ENCODE measurements at places on chromosomes 7 and 10.

GRCh38 chr7:129777993-129778769, 166.7 kb downstream of the NRF1 start:
- no peak for DNase-seq

DNA sequence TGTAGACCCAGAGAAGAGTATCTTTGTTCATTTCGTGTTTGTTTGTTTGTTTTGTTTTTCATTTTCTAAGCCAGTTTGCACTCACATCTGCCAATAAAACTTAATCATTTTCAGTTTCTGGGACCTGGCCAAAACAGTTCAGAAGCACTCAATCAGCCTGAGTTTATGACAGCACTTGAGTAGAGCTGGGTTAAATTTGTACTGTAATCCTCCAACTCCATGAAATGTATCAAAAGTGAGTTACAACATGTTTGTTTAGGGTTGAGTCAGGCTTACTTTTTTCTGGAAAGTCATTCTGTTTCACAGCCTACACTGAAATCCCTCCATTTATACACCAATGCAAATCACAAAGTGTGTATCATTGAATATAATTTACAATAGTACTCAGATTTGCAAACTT, 91.9 kb downstream of the ZWINT start:
- no peak for DNase-seq

- DNase-seq, result no peak
These were observed 76.4 kb downstream of the MPLKIP start for GRCh38 chr7:40058026-40058425.

DNA sequence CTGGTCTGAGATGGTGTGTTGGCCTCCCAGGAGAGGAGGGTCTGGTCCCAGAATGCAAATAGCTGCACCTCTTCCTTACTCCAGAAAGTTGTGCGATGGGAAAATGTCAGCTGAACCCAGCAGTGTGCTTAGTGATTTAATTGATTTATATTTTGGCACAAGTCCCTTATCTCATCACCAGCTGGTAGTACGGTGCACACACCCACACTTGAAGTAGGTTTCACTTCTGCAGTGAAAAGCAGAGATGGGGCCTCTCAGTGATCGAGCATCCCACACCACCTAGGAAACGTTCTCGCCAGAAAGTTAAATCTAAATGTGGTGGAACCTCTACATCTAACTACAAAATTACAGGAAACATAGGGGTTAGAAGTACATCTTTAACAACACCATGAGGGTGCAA, 80.4 kb downstream of the UBE3C start:
- peak; percentile 4 for DNase-seq

GRCh38 chr7:118327174-118327573, 102.7 kb downstream of the ANKRD7 start:
- no peak for DNase-seq

GRCh38 chr10:100025576-100025975, 15.8 kb upstream of the DNMBP start:
- DNase-seq, result no peak

DNA sequence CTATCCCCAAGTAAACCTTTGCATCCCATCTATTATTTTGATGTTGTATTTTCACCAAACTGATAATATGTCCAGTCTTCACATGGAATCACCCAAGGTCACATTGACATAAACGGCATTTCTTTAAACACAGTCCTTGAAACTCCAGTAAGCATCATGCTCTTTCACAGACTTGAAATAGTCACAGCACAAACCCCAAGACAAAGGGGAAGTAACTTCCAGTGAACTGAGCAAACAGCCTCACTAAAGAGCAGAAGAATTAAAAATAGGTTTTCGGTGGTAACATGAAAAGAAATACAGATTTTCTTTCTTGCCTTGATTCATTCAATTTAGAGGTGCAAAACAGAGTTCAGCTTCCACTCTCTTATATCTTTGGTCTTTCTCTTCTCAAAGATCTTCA, 253.7 kb downstream of the SFMBT2 start:
- peak; percentile 9 for DNase-seq

GRCh38 chr7:127665922-127666321, 13.9 kb downstream of the SND1 start:
- no peak for DNase-seq

- no peak for DNase-seq
These were observed 930 bp downstream of the KNDC1 start for GRCh38 chr10:133160826-133161471.

DNA sequence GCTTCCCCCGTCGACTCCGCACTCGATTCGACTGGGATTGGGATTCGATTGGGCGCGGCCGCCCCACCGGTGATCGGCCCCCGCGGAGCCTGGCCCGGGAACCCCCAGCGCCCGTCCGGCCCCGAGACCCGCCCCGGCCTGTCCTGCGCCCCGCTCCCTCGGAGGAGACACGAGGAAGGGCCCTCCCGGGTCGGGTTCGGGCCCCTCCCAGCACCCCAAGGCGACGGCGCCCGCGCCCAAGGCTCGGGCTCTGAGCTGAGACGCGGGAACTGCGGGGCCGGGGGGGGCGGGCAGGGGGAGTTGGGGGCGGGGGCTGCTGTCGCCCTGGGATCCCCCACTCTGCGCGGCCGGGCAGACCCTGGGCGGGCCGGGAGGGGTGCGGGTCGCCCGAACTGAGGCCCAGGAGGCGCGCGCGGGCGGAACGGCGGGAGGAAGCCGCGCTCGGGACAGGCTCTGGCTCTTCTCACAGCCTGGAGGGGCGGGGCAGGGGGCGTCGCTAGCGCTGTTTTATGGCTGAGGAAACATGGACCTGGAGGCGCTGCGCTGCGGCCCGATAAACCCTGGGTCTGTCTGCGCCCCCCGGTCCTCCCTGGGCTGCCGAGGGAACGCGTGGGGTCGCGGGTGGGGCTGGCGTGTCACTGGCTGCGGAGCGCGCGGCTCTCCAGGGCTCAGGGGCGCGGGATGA, 1.7 kb upstream of the NKX6-2 start:
- no peak for DNase-seq

DNA sequence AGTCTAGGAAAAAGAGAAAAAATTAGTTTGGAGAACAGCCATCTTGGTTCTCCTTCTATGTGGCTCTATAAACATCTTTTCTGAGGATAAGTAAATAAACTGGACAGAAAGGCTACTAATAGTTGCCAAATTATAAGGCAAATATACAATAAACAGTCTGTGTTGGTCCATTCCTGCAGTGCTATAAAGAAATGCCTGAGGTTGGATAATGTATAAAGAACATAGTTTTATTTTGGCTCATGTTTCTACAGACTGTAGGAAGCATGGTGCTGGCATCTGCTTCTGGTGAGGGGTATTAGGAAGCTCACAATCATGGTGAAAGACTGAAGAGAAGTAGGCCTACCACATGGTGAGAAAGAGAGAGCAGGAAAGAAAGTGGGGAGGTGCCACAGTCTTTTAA, 209.7 kb downstream of the MACC1 start:
- DNase-seq, result no peak

- no peak for DNase-seq
These were observed 135.3 kb downstream of the ADARB2 start for GRCh38 chr10:1602037-1602484.

DNA sequence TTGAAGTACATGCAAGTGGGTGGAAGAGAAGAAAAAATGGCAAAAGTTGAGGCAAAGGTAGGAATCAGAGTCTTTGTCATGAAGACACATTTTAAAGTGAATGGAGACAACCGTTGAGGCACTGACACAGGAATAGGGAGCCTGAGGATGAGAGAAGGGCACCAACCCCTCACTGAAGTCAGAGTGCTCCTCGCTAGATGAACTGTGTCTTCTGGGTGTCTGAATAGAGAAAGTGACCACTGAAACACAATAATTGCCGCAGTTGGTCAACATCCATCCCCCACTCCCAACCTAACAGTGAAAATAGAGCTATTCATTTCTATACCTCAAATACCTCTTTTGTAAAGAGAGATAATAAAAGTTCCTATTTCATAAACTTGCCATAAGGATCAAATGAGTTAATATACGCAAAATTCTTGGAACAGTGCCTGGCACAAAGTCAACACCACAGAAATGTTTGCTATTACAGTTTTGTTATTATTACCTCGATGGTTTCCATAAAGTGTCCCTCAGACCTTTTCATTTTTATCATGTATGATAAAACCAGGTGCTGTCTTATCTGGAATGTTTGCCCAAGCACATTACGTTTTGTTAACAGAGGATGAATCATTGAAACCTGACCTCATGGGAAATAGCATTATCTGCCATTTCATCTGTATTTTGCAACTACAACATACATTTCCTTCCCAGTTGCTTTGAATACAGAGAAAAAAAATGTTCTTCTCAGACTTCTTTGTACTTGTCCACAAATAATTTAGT, 61.8 kb upstream of the SP4 start:
- no peak for DNase-seq

GRCh38 chr7:5266191-5267028, 16.3 kb upstream of the SLC29A4 start:
- DNase-seq, result no peak

DNA sequence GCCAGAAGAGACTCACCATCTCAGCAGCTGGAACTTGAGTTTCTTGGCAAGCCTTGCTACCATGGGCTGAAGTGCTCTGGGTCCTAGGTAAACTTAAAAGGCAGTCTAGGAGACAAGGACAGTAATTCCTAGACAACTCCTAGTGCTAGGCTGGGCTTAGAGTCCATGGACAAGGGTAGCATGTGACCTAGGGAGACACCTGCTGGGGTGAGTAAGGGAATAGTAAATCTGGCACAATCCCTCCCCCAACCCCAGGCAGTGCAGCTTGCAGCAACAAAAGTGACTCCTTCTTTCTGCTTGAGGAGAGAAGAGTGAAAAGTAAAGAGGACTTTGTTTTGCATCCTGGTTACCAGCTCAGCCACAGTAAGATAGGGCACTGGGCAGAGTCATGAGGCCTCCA, 316.5 kb upstream of the IMMP2L start:
- DNase-seq, result no peak

DNA sequence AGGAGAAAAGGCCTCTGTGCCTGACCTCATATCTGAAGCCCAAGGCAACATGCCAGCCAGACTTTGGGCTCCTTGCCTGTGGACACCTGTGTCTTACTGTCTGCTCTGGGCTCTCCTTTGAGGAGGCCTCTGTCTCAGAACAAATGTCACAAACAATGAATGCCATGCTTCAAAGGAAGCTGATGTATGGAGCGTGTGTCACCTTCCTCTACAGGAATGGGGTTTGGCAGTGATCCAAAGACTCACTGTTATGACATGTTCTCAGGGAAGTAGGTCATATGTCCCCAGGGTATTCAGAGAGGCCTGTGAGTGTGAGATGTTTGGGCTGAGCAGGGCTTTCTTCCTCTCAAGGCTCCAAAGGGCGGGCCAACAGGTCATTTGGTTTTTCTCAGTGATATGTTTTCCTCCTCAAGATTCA, 38.4 kb downstream of the PTPRE start:
- DNase-seq, result peak; percentile 14

- no peak for DNase-seq
These were observed 170.4 kb downstream of the MAGI2 start for GRCh38 chr7:79282882-79283602.

DNA sequence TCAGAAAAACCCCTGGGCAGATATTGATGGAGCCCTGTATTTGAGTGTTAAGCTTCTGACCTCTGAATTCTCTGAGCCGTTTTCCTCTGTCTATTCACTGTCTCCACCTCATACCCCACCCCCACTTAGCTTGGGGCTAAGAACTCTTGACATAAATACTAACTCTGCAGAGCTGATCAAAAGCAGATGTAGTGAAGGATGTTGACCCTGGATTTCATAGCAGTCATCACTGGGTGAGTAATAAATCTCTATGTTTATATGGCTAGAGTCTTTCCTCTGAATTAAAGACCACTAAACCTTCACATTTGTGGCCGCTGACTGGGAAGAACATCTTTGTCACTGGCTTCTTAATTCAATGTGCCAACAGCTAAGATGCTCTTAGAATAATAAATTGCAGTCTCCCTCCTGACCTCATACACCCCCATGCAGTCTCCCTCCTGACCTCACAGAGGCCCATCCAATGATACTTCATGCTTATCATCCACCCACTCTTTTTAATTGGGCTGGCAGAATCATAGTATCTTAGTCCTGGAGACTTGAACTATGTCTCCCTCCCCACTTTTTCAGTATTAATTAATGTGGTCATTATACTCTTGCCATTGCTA, 78.0 kb upstream of the MACROH2A2 start:
- no peak for DNase-seq

- DNase-seq, result peak; percentile 16
These were observed 104.5 kb downstream of the GRID1 start for GRCh38 chr10:86261941-86262687.

GRCh38 chr10:116120688-116121455, 152.1 kb downstream of the GFRA1 start:
- no peak for DNase-seq

DNA sequence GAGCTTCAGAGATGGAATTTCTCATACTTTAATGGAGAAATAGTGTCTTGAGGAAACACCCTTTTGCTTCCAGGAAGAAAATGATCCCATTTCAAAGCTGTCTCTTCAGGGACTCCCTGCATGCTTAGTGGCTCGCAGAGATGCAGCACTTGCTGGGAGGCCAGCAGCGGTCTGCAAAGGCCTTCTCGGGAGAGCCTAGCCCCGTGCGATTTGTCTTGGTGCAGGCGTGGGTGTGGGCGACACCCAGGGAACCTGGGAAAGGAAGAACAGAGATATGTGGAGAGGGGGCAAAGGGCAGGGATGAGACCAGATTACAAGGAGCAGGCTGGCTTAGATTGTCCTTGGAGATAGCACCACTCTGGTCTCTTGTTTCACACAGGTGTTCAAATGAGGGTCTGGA, 352.3 kb upstream of the PODXL start:
- DNase-seq, result no peak

- DNase-seq, result no peak
These were observed 780.5 kb downstream of the TYW1 start for GRCh38 chr7:67777119-67777518.

Measured in stimulated activated naive B cell treated with anti-CD40 and anti-IgM and Interleukin-4, amounts not matched to agents 10 μg/mL and 1 μg/mL and 100 μg/mL, for 72 hours (primary cell).